ENCODE measurements at places on chromosomes 3 and 15.

DNA sequence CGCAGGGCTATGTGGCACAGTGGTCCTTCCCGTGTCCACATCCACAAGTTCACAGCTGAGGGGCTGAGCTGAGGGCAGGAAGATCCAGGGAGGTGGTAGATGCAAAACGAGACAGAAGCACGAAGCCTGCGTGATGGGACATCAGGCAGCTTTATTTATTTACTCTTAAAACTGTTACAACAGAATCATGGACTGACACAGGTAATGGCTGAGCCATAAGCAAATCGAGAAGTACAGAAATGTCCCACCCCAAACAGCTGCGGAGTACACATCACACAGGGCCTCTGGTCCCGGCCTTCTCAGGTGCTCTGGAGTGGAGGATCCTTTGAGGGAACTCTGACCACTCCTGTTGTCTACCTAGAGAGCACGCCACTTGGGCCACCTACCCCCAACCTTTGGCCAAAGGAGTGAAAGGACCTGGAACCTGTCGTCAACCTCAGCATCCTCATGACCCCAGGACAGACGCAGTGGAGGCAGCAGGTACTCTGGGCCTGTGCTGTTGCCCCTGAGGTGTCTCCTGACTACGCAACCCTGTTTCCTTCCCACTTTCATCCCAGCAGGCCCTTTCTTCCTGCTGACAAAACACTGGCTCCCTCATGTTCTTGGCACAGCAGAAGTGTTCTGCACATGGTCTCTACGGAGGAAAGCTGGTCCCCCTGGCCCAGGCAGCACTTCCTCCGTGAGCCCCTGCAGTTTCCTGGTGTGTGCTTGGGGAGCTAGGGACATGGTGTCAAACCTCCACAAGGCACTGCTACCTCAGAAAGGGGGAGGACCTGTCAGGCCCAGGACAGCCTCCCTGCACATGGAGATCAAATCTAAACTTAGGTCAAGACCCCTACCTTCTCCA is 47.8 kb downstream of the DHX30 start:
- DNase-seq: no peak

DNA sequence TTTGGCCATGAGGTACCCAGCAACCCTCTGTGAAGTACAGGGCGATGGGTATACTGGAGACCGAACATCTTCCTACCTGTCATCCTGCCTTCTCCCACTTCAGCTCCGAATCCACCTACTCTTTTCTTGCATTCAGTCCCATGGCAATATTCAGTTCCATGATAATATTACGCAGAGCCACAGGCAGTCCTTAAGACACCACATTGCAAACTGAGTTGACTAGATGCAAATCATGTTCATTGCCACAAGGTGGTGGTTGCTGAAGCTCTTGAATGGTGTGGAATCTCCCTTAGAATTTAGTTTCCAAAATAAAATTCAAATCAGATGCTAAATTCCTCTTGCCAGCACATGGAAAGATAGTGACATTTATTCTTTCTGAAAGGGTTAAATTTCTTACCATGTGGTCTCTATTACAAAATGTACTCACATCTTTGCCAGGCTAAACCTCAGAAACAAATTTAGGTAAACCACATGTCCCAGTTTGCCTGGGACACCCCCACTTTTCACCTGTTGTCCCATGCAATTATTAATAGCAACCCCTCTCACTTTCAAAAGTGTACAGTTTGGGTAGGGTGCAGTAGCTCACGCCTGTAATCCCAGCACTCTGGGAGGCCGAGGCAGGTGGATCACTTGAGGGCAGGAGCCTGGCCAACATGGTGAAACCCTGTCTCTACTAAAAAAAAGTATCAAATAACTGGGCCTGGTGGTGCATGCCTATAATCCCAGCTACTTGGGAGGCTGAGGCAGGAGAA is 1.7 kb upstream of the NME9 start:
- DNase-seq: peak; percentile 19

DNA sequence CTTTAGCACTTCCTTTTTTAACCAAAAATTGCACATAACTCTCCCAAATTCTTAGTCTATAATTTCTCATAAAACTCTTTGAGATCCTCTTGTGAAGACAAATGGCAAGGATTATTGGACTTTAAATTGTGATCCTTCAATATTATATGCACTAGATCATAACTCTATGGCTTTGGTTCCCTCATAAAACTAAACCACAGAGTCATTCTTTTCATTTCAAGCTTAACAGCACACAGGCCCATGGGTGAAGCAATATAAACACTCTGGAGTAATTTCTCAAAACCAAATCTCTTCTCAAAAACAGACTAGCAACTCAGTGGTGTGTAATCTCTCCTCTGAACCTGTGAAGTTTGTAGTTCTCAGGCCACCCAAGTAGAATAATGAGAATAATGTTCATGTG is 171.0 kb upstream of the NECTIN3 start:
- DNase-seq: no peak

DNA sequence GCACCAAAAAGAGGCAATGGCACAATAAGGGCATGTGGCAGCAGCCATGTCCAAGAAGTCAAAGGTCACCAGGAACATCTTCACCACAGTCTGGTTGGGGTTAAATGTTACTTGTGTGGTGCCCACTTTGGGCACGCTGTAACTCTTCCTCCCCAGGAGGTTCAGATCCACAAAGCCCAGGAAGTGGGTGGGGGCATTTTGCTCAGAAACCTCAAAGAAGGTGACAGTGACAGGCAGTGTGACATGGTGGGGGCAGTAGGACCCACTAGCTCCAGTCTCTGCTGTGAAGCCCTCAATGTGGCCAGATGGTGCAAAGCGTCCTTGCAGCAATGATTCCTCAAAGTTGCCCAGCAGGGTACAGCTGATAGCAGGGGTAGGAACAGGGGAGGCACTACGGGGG is 5.8 kb downstream of the ZNF80 start:
- DNase-seq: no peak

- no peak for DNase-seq
Measured at GRCh38 chr15:52100807-52101442, 11.7 kb downstream of the BCL2L10 start.

DNA sequence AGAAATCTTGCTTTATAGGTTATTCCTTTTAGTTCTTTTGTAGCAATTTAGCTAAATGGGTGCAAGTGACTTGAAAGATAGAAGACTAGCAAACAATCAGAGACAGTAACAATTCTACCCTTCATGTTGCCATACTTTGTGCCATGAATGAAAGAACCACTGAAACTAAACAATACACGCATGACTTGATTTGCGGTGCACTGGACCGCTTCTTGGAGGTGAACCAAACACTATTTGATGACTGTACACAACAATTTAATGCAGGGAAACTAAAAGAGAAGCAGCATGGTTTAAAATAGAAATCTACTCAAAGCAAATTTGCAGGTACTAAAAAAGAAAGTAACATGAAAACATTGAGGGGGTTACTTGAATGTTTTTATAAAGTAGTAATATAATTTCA is 331.0 kb upstream of the RARB start:
- no peak for DNase-seq

DNA sequence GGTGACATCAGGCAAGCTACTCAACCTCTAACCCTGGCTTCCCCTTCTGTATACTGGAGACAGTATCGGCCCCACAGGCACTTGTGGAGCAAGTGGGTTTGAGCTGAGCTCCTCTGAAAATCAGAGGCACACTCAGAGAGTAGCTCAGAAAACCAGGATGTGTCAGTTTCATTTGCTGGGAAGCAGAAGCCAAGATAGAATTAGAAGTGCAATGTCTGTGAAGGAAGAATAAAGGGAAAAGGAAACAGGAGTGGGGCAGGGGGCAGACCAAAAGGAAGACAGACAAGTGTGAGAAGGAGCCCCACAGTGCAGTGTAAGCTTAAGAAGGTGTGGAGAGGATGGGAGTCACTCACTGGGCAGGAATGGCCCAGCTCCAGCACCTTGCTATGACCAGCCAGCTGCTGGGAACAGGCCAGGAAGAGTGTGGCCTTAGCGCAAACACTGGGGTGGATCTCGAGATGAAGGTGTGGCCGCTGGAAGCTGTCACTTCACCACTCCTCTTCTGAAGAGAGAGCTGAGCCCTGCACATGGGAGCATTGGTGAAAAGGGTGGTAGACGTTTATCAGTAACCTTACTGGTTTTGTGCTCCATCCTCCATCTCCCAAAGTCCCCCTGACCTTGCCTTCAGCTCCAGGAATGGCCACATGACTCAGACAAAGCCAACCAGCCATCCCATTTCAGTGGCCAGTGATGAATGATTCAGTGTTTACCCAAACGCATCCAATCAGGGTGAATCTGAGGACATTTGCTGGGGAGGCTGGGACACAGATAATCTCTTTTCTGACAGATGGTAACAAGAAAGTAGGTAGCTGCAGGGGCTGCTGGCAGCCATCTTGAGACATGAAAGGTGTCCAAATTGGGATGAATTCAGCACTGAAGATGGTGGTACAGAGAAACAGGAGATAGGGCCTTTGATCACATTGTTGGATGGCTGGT is 108.4 kb downstream of the SHQ1 start:
- DNase-seq: no peak

- no peak for DNase-seq
Measured at GRCh38 chr3:150868282-150868681, 37.0 kb downstream of the MINDY4B start.

- no peak for DNase-seq
Measured at GRCh38 chr15:39140060-39140604, 440.7 kb upstream of the THBS1 start.

- DNase-seq: peak; percentile 87
Measured at GRCh38 chr3:112119962-112120836, 12.8 kb downstream of the GCSAM start.

DNA sequence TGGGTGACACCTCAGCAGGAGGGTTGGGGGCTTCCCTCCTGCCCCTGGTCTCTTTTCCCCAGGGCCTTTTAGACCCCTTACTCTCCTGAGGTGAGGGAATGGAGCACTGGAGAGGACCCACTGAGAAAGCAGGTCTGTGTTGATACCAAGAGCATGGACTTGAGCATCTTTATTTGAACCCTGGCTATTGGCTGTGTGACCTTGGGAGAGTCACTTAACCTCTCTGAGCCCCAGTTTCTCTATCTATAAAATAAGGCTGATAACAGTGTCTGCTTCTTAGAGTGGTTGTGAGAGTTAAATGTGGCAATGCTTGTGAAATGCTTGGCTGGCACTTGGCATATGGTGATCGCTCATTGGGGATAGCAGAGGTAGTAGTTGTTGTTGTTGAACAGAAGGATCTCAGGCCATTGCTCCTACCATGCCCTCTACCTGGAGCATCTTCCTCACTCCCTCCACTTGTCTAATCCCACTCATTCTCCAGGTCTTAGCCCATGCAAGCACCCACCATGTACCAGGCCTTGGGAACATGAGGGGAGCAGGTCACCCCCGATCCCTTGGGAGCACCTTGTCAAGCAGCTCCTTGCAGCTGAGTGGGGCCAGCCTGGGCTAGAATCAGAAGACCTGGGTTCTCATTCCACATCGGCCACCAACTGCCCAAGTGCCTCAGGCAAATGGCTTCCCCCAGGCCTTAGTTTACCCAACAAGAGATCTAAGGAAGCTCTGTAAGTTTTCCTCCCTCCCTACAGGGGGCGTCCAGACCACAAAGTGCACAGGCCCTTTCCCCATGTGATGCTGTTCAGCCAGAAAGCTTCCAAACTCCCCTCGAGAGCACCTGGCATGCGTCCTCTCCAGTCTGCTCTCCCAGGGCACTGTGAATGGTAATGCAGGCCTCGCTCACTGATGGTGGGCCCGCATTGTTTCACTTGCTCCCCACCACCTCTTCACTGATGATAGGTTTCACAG is 96.7 kb downstream of the LSM3 start:
- no peak for DNase-seq

DNA sequence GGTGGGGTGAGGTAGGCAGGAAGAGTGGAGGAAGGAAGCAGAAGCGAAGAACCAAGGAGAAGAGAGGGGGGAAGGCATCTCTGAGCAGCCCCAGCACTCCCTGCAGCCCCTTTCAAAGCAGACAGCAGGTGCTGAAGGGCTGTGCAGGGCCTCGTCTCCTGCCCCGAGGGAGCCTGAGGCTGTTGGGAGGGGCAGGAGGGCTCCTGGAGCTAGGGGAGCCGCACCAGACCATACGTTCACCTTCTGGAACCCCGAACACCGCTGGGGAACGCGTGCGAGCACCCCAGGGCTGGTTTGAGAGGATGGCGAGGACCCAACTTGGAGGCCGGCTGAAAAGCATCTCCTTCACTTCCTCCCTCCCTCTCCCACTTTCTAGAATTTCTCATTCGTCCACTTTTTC is 259.8 kb downstream of the FAM43A start:
- no peak for DNase-seq

- no peak for DNase-seq
Measured at GRCh38 chr3:176352716-176353334, 844.5 kb downstream of the TBL1XR1 start.

- DNase-seq: peak; percentile 12
Measured at GRCh38 chr15:30043211-30043655, 39.5 kb upstream of the GOLGA8J start.

GRCh38 chr15:65062726-65063125 is 5.1 kb downstream of the RASL12 start:
- no peak for DNase-seq

DNA sequence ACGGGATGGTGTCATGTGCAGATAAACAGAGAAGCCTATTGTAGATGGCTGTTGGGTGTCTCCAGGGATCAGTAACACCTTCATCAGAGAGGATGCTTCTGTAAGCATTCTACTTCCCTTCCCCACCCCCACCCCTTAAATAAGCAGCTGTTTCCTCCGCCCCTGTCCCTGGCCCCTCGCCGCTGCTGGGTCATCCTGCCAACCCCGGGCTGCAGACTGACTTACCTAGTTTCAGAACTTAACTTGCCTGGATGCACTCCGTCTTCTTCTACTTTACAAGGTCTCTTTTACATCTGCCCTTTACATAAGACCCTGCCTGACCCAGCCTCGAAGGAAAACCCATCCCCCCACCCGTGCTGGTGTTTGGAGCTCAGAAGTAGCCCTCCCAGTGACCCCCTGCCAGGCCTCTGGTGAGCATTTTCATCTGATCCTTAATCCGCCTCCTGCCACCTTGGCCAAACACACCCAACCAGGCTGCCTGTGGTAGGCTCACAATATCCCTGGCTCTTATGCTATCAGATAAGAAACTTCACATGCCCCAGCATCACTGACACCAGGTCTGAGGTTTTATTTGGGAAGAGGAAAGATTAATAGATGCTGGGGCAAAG is 103.0 kb upstream of the HES1 start:
- no peak for DNase-seq

DNA sequence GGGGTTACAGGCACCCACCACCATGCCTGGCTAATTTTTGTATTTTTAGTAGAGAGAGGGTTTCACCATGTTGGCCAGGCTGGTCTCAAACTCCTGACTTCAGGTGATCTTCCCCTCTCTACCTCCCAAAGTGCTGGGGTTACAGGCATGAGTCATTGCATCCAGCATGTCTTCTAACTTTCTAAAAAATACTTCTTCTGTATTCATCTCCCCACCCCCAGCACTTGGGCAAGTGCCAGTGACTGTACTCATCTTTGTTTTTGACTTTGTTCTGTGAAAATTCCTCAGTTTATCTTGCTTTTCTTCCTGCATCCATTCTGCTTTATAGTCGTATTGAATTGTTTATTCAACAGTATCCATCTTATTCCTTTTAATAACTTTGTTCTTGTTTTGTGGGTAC is 47.6 kb downstream of the ARIH1 start:
- DNase-seq: no peak

GRCh38 chr3:115999613-116000012 is 376.3 kb downstream of the GAP43 start:
- DNase-seq: no peak

Measured in MM.1S (cell line).